ENCODE measurements at places on chromosomes 16 and 17. TPM values are rescaled to one million over a fixed set of nuclear protein-coding genes. Genes with fewer than 3 reads are reported as not detected.

DNA sequence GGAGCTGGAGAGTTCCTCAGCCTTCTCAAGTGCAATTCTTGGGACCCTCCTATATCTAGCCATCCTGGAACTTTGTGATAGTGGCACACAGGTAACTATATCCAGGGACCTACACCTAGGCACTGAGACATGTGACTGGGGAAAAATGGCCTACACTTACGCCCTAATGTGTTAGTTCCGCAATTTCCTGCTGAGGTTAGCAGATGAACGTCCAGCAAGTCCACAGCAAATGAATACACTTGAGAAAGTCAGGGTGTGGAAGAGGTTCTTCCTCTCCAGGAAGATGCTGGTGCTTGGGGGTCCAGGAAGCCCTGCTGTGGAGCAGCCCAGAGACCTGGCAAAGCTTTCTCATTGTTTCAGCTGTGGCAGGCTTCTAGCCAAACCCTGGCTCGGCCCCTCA is 20.8 kb downstream of the PIK3R5 start:
- H3K27ac ChIP-seq, result peak overlapping the region; percentile 47
- H3K36me3 ChIP-seq, result peaks cover 39% of the 10 kb centered on the region
- H3K4me1 ChIP-seq, result peaks cover 85% of the 10 kb centered on the region
- H3K4me3 ChIP-seq, result no peak overlapping the region

- H3K4me1 ChIP-seq, result peaks cover 34% of the 10 kb centered on the region
- DNase-seq, result no peak
- H3K27ac ChIP-seq, result peak overlapping the region; percentile 88
- peaks cover 5% of the 10 kb centered on the region for H3K36me3 ChIP-seq
- no peaks in the 10 kb centered on the region for H3K27me3 ChIP-seq
- peak overlapping the region; percentile 37 for H3K4me3 ChIP-seq
Observed at GRCh38 chr17:80892900-80893603, 98.6 kb upstream of the CHMP6 start.

- no peaks in the 10 kb centered on the region for H3K27me3 ChIP-seq
- no peaks in the 10 kb centered on the region for H3K36me3 ChIP-seq
- no peak for DNase-seq
- H3K4me3 ChIP-seq, result peak within 1 kb of the TSS; percentile 57
- H3K27ac ChIP-seq, result peak within 1 kb of the TSS; percentile 33
Observed at GRCh38 chr16:397135-397661, at the start of gene NME4. Gene NME4, plus strand, starts transcription at chr16:397199. Its CDS starts 24 bp downstream, at chr16:397223.

DNA sequence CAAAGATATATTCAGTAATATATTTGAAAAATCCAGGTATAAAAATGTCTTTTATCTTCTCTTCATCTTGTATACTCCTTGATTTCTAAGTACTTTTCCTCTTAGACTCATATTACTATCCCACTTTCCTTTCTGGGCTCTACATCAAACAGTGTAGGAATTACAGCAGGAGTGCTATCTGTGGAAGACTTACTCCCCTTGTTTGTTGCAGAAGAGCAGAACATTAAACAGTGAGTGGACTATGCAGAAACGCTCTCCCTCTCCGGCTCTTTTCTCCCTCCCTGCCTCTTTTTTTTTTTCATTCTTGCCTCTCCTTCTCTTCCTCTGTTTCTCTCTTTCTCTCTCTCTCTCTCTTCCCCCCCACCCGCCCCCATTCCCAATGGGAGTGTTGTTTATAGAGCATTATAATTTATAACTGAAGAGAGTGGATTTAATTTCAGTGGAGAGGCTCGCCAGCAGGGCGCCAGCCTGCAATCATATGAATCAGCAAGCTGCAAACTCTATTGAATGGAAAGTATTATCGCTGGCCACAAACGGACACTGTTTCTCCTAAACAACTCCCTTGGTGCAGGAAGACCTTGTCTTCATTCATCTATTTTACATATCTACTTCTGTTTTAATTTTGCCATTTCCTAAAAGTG is 242.3 kb upstream of the TBX2 start:
- DNase-seq, result no peak
- H3K27me3 ChIP-seq, result no peaks in the 10 kb centered on the region
- H3K4me3 ChIP-seq, result no peak overlapping the region
- peaks cover 7% of the 10 kb centered on the region for H3K4me1 ChIP-seq

GRCh38 chr17:72423286-72423589 is 302.4 kb downstream of the SOX9 start:
- no peaks in the 10 kb centered on the region for H3K27me3 ChIP-seq
- peak overlapping the region; percentile 72 for H3K4me3 ChIP-seq
- no peak overlapping the region for H3K27ac ChIP-seq
- no peak for DNase-seq
- H3K4me1 ChIP-seq, result peaks cover 14% of the 10 kb centered on the region

GRCh38 chr17:29041091-29041490 is 1.9 kb upstream of the PIPOX start:
- no peak for DNase-seq
- peaks cover 2% of the 10 kb centered on the region for H3K27me3 ChIP-seq
- no peaks in the 10 kb centered on the region for H3K4me1 ChIP-seq
- H3K36me3 ChIP-seq, result no peaks in the 10 kb centered on the region

KRTAP9-3 gene
- total RNA-seq, result not detected

RNF167 gene
- total RNA-seq, result 105 TPM

IKZF3 gene
- total RNA-seq, result 146 TPM

SLFN14 gene
- 0.57 TPM for total RNA-seq

AXIN2 gene
- total RNA-seq, result 17.9 TPM
